ENCODE measurements at places on chromosomes 13 and 19.

GRCh38 chr13:90436697-90437096 lies 910.8 kb upstream of the MIR17HG start:
- DNase-seq = no peak

- no peak for DNase-seq
Measured at GRCh38 chr19:44277331-44277730, 17.6 kb downstream of the ZNF233 start.

- no peak for DNase-seq
Measured at GRCh38 chr19:7677669-7678311, 900 bp downstream of the MCEMP1 start.

GRCh38 chr13:114020750-114021463 lies 47.0 kb upstream of the C13orf46 start:
- DNase-seq = no peak

DNA sequence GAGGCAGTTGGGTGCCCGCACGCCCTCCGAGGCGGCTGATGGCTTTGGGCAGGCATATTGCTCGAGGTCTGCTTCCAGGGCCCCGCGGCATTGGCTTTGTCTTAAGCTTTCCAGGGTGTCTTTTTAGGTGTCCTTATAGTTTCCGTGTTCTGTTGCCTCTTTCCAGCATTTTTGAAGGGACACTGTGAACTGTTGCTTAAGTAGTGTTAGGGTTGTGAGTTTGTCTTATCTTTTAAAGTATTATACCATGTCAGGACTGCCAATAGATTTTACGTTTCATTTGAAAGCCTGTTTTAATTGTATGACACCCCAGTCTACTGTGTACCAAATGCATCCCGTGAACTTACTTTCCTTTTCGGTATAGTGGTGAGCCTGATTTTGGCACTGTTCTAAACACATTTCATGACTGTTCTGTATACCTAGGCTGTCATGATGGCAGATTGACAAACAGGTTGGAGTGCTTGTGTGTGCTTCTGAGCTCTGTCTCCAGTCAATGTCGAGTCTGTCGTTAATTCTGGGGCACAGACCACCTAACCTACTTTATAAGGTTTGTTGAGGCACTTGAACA lies 656 bp downstream of the PCCA start:
- DNase-seq = peak; percentile 33

- peak; percentile 76 for DNase-seq
Measured at GRCh38 chr19:55086730-55087541, 11.3 kb downstream of the EPS8L1 start.

All from hematopoietic multipotent progenitor cell treated with erythropoietin and hydrocortisone succinate and interleukin-3 and kit ligand, for 8 days (in vitro differentiated cells).